ENCODE measurements at places on chromosomes 16 and 17.

- DNase-seq, result no peak
Observed at GRCh38 chr16:27374804-27375425, 27.1 kb upstream of the IL21R start.

DNA sequence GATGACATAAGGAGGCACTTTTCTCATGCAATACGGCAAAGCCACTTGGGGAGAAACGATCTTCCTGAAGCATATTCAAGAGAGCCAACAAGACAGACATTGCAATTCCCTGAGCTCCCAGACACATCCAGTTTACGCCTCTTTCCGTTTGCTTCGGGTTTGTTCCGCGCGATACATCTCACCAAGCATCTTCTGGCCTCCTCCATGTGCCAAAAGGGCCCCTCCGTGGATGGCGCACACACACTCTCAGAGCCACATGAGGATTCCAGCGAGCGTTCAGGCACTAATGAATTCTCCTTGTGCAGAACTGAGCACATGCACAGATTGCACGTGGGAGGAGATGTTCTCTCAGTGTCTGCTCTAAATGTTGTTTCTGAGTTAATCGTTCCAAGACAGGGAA, 146.7 kb upstream of the SHISA6 start:
- no peak for DNase-seq

DNA sequence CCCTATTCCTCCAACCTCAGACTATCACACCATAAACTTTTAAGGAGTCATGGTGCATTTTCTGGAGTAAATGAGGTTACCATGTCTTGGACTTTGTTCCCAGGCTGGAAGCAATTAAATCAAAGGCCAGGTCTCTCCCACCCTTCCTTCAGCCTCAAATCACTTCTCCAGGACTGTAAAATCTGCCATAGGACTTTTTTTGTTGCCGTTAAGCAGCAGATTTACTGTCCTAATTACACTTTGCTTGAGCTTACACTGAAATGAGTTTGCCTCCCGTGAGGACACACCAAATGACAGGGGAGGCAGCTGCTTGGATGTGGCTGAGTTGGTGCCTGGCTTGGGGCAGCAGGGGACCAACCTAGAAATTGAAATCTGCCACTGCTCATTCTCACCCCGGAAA, 14.7 kb downstream of the DCAKD start:
- no peak for DNase-seq

GRCh38 chr17:81317530-81317821, 22.4 kb upstream of the SLC38A10 start:
- DNase-seq, result no peak

DNA sequence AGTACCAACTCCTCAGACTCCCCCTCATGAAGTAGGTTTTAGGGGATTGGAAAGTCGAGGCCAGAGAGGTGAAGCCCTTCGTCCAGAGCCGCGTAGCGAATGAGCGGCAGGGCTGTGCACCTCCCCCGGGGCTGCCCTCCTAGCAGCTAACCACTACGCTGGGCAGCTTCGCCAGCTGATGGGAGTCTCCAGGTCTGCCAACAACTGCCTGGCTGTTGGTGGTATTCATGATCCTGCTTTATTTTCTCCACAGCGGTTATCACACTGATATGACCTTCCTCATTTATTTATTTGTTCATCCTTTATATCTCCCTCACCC, 773 bp upstream of the NETO2 start:
- no peak for DNase-seq

DNA sequence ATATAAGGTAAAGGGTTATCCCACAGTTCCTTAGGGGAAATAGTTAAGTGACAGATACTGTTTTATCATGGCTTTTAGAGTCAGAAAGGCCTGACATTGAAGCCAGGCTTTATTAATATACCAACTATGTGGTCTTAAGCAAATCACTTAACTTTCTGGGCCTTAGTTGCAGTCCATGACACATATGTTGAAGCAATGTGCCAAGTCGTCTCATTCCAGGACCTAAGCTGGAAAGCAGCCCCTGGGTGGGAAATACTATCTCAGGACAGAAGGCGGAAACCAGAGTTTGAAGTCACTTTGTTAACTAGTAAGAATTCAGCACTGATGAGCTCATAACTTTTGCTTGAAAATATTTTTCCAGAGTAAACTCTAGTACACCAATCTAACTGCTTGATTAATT, 80.0 kb downstream of the USP32 start:
- DNase-seq, result no peak

GRCh38 chr17:72705905-72706395, 386.5 kb downstream of the SLC39A11 start:
- DNase-seq, result no peak

- DNase-seq, result no peak
Observed at GRCh38 chr17:27282054-27282551, 11.8 kb upstream of the WSB1 start.
